ENCODE measurements at places on chromosomes 4 and X. TPM values are rescaled to one million over a fixed set of nuclear protein-coding genes. Genes with fewer than 3 reads are reported as not detected.

INPP4B gene
- total RNA-seq: 0.66 TPM

GRCh38 chrX:154097003-154097588 is 421 bp downstream of the MECP2 start:
- peak; percentile 79 for DNase-seq

GRCh38 chr4:52892880-52893279 is 30.8 kb downstream of the RASL11B start:
- DNase-seq: no peak

GPRIN3 gene
- 2.4 TPM for total RNA-seq

FTHL17 gene
- not detected for total RNA-seq

- no peak for DNase-seq
Measured at GRCh38 chrX:16687514-16687913, 25.0 kb downstream of the CTPS2 start.

PRDM8 gene
- not detected for total RNA-seq

ARHGAP36 gene
- 0.93 TPM for total RNA-seq

GRCh38 chrX:135974279-135974856 is 580 bp upstream of the MMGT1 start:
- DNase-seq: peak; percentile 89

GRCh38 chrX:103073467-103073866 is 9.5 kb upstream of the BEX1 start:
- DNase-seq: no peak

GRCh38 chr4:53023677-53024299 is 161.7 kb downstream of the RASL11B start:
- DNase-seq: no peak

DNA sequence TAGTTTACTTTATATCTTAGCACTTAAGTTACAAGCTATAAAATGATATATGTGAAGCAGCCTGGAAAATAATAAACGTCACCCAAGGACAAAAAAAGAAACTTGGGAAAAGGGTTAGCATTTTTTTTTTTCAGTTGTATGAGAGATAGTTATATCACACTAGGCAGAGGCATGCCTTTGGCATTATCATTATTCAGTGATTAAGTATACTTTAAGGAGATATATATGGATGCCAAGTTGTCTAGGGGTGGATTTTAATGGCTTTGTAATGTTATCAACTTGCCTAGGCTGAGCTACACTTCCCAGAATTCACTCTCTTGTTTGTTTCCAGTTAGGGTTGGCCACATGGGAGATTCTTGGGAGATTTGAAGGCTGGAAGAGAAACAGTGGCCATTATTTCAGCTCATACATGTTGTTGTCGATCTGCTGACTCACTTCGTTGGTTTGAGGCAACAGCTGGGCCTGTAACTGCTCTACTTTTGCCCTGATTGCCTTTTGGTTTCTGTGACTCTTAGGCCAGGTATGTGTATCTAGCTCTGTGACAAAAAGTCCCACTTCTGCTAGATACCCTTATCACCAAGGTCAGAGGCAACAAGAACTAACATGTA is 11.5 kb upstream of the SRPX start:
- no peak for DNase-seq

DNA sequence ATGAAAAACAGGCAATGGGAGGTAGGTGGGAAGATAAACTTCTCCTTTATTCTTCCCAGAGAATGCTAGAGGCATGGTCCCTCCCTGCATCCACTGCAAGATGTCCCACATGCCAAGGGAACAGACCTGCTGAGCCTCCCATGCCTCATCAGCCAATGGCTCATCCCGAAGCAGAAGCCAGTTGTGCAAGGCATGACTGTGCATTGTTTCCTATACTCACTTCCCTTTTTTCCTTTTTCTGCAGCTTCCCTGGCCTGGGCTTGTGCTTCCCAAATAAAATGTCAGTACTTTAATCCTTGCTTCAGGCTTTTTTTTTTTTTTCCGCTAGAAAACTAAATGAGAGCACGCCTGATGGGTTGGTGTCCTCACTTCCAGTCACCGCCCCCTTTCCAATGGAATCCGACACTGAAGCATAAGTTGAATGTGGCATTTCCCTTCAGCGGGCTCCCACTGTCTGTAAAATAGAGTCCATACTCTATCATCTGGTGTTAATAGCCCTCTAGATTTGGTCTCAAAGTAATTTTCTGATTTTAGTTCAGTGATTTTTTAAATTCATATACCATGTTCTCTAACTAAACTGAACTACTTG is 239.0 kb upstream of the JADE1 start:
- no peak for DNase-seq

- DNase-seq: no peak
Measured at GRCh38 chr4:80333121-80333520, 2.4 kb upstream of the CFAP299 start.

PDZD4 gene
- total RNA-seq: 68.3 TPM

DNA sequence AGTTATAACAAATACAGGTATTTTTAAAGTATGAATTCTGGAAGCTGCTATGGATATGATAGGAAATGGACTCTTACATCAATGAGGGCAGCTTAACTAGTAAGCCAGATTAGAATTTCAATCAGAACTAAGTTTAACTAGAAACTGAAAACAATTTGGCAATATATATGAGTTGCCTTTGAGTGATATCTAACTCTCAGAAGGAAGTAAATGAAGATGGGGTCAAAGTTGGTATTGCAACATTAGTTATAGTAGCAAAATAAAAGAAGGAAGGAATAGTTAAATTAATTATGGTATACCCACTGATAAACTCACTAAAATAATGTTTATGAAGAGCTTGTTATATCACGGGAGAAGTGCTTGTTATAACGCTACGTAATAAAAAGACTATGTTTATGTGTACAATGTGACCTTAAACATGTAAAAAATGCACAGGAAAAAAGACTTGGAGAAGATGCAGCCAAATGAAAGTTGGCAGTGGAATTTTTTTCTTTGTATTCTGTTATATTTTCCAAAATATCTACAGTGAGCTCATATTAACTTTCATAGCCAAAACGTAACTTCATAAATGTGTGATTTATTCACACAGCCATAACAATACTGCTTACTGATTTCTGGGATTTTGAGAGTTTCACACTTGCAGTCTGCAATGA is 34.5 kb downstream of the PHKA2 start:
- DNase-seq: no peak

DNA sequence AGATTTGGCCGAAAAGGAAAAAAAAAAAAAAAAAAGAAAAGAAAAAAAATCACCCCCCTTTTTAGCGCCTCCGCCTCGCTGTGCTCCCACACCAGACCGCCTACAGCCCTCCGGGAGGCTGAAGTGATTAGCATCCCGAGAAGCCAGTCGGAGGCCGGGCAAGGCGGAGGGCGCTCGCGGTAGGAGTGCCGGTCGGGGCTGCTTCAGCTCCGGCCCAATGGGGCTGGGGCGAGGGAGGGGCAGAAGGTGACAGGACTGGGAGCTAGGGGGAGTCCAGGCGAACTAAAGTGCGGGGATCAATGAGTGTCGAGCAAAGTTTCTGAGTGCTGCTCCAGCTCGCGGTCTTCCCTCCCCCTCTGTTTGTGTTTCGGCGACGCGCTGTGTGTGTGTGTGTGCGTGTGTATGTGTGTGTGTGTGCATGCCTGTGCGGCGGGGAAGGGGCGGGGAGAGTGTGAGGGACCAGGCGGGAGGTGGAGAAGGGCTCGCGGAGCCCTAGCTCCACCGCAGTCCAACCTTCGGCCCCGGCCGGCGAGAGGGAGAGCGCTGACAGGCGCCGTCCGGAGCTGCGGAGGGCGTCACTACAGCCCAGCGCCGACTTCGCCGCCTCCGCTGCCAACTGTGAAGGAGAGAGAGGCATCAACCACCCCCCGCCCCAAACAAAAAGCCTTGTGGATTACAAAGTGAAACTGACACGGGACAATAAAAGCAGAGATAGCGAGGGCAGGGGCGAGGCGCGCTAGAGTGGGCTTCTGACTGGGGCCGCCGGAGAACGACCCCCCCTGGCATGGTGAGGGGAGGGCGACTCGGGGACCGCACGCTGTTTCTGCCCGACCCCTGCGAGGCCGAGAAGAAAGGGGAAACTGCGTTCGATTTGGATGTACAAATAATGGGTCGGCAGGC is at the start of gene FAT4:
FAT4 (plus strand) TSS at position 280 of the 900 bp plus-strand sequence. CDS start 1,457 bp downstream, outside the sequence.
- peak; percentile 98 for DNase-seq

DNA sequence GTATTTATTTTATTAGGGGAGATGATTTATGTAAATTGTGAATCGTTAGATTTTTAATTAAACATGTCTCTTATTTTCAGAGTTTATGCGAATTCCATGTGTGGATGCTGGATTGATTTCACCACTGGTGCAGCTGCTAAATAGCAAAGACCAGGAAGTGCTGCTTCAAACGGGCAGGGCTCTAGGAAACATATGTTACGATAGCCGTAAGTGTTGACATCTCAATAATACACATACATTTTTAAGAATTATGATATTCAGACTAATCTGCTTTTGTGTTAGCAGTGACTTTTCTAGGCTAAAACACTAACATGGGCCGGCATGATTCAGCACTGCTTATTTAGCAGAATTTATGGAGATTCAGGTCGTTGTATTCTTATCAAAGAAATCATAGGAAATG is 91.2 kb downstream of the RAP1GDS1 start:
- no peak for DNase-seq

GRCh38 chr4:24251589-24251988 is 332.8 kb downstream of the DHX15 start:
- no peak for DNase-seq

GRCh38 chr4:67996127-67996526 is 32.8 kb upstream of the TMPRSS11A start:
- DNase-seq: no peak

ODAPH gene
- total RNA-seq: not detected

GRCh38 chrX:45172890-45173289 is 27.8 kb downstream of the DIPK2B start:
- no peak for DNase-seq

SULT1E1 gene
- total RNA-seq: not detected

CYP4V2 gene
- 1.8 TPM for total RNA-seq

DNA sequence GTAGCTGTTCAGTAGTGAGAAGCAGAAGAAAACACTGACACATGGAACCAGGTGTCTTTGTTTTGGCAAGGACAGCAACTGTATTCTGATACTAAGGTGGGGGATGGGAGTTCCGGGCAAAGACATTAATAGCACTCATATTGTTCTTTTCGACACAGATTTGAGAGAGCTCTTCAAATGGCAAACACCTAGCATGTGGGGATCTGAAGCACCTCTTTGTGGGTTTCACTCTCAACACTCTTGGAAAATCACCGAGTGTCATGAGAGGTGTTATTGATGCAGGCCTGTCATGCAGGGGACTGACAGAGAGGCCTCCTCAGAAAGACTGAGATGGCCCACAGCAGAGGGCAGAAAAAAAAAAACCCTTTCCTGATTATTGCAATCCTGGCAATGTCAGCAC is 228.4 kb upstream of the VCX start:
- DNase-seq: no peak

GPR173 gene
- 9.4 TPM for total RNA-seq

CCDC149 gene
- 5.8 TPM for total RNA-seq

PCSK1N gene
- 2.4 TPM for total RNA-seq

DOCK11 gene
- total RNA-seq: 3.9 TPM

GRCh38 chr4:168979338-168979737 is 30.7 kb downstream of the CBR4 start:
- no peak for DNase-seq

GPR82 gene
- not detected for total RNA-seq

GRCh38 chr4:119135721-119136121 is at the start of gene MYOZ2:
Gene MYOZ2, plus strand, starts transcription at chr4:119135832. Its CDS starts 694 bp downstream, at chr4:119136526.
- DNase-seq: no peak

CYSLTR1 gene
- total RNA-seq: 0.11 TPM

GRCh38 chrX:12007881-12008280 is 130.4 kb upstream of the FRMPD4 start:
- no peak for DNase-seq

SSX5 gene
- total RNA-seq: not detected

Measured in endodermal cell (in vitro differentiated cells).